ENCODE measurements at places on chromosomes 2 and 18.
A peak's percentile ranks its signal among the peaks of the same experiment; 100 is the strongest.

DNA sequence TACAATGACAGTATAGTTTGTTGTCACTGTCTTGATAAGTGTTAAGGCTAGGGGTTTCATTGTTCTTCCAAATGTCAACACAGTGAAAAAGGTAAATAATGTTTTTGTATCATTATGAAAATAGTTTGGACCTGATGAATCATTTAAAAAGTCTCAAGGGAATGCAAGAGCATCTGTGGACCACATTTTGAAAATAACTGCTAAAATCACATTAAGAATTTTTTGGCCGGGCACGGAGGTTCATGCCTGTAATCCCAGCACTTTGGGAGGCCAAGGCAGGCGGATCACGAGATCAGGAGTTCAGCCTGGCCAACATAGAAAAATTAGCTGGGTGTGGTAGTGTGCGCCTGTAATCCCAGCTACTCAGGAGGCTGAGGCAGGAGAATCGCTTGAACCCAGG lies 10.3 kb downstream of the SCN1A start:
- DNase-seq = no peak

- no peak for DNase-seq
Measured at GRCh38 chr18:64409511-64409910, 260.6 kb upstream of the LINC00305 start.

DNA sequence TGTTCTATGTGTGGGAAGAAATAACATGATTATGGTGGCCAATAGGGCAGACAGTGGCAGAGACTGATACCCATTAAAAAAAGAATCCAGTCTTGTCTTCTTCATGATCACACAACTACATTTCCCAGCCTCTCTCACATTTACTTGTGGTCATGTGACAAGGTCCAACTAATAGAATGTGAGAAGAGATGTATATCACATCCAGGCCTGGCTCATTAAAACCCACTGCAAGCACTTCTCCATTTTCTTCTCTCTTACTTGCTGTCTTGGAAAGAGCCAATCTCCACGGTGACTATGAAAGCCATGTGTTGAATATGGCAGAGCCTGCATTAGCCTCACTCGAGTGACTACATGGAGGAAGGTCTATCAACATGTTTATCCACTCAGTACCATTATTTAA lies 306.2 kb upstream of the ZEB2 start:
- DNase-seq = no peak

GRCh38 chr2:70984576-70985282 lies 6.3 kb downstream of the ANKRD53 start:
- DNase-seq = peak; percentile 84

DNA sequence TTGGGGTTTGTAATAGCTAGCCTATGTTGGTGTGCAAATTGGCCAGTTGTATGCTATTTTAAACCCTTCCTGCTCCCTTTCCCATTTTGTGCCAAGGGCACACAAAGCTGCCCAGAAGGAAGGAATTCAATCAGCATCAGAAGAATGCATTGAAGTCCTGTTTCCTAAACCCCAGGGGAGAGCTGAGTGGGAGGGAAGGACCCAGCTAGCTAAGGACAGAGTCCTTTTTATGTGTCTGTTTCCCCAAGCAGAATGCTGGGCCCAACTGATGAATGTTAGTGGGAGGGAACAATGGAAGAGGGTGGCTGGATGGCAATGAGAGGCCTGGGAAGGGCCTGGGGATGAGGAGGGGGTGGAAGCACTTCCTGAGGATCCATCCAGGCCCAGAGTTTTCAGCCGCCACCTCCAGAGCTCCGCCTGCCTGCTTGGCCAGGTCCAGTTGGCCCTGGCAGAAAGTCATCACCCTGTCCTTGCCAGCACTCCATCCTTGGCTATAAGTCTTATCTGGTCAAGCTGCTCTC lies 32.7 kb downstream of the MEX3C start:
- no peak for DNase-seq

DNA sequence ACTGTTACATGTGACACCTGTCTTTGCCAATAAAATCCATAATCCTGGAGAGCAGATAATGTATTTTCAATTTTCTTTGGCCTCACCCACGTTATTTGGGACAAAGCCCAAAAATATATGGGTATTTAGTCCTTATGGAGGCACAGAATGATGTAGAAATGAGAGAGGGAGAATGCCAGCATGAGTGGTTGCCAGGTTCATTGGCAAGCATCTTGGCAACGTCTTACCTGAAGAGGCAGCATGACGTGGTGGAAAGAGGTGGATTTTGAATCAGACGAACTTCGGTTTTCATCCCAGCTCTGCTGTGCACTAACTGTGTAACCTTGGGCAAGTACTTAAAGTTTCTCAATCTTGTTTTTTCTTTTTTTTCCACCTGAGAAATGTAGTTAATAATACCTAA lies 969.6 kb upstream of the PIK3C3 start:
- DNase-seq = no peak

- DNase-seq = no peak
Measured at GRCh38 chr18:40821596-40822243, 1133.3 kb upstream of the PIK3C3 start.

DNA sequence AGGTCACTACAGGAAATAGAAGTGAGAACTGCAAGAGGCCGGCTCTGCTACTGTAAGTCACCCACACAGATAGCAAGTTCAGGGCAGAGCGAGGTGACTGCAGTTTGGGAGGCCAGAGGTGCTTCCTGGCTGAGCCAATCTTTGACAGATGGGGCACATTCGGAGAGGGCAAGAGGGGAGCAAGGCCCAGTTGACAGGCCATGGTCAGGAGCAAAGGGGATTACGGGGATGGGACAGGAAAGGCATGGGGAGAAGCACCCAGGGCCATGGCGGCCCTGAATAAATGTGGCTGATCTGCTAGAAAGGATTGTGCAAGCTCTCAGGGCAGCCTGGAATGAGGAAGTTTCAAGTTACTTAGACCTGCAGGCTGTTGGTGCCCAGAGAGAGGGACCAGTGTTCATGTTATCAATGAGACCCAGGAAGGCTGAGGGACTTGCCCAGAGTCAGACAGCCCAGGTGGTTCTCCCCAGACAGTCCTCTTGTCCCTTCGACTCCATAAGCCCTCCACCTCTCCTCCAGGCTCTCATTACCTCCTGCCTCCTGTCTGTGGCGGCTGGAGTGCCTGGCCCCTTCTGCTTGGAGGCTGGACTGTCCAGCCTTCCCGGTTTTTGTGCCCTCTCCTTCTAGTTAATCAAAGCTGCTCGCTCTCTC lies 123.3 kb downstream of the CTIF start:
- no peak for DNase-seq

DNA sequence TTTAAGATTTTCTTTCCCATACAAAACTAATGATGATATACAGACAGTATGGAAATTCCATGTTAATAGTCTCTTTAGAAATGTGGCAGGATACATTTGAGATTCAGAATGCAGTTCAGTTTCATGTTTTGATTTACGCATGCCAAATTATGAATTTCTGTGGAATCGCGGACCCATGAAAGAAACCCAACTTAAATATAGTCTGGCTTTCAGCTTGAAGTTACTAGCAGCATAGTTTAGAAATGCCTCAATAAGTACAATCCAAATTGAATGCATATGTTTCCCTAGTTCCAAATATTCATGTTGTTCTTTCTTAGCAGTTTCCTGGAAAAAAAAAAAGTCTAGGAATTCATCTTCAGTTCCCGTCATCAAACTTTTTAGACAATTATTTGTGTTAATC lies 164.1 kb upstream of the RASGRP3 start:
- no peak for DNase-seq

DNA sequence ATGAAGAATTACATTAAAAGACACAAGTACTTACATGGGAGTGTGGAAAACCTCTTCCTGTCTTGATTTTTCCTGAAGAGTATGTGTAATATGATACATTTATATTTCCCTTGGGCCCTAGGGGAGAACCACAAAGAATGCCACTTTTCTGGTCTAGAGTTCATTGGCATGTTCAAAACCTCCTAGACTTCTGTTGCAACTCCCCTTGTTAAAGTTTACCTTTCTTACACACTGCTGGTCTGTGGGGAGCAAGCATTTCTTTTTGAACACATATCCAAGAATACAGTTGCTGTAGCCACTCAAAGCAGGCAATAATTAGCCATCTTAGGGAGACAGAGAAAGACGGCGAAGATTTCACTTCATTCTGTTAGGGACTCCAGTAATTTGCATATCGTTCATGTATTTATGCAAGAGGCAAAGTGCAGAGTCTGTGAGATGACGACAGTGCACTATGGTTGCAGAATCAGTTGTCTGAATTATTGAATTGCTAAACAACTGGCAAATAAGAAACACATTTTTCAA lies 103.5 kb downstream of the NOL4 start:
- DNase-seq = no peak

DNA sequence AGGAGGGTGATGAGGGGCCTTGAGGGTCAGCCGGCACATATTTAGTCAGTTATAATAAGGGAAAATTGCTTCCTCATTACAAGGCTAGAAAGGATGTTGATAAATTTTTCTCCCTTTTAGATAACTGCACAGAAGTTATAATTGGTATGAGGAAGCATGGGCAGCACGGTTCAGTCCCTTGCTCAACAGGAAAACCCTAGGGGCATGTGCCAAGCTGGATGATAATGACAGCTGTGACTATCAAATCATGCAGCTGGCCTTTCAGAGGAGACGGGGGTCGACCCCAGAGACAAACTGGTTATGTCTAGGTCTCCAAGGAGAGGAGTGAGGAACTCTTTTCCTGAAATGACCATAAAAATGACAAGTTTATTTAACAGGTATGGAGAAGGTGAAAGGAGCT lies 448.1 kb upstream of the VRK2 start:
- no peak for DNase-seq

DNA sequence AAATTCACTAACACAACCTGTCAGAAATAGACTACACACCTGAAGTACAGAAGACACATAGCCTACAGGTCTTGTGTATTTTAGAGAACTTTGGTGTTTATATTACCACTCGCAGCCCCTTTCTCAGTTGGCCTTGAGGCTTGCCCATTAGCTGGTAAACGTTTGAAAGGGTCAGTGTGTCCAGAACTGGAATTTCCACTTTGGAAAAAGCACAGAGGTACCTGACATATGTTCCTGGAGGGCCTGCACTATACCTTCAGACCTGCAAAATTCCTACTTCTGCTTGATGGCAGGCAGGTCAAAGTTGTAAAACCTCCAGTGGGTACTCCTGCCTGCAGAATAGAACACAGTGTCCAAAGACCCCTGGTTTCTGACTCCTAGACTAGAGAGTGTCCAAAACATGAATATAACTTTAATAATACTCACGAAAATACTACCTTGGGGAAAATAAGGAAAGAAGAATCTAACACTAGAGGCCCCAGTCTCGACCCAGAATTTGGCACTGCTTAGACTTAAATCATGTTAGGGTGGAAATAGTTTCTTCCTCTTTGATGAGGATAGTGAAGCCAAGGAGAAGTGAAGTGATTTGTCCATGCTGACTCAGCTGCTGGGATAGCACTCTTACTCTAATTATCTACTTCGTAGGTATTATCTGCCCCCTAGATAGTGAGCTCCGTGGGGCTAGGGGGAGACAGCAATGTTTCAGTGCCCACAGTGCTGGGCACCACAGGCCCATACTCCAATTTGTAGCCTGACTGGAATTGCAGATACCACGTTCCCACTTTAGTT lies 2.8 kb downstream of the KCTD1 start:
- no peak for DNase-seq

DNA sequence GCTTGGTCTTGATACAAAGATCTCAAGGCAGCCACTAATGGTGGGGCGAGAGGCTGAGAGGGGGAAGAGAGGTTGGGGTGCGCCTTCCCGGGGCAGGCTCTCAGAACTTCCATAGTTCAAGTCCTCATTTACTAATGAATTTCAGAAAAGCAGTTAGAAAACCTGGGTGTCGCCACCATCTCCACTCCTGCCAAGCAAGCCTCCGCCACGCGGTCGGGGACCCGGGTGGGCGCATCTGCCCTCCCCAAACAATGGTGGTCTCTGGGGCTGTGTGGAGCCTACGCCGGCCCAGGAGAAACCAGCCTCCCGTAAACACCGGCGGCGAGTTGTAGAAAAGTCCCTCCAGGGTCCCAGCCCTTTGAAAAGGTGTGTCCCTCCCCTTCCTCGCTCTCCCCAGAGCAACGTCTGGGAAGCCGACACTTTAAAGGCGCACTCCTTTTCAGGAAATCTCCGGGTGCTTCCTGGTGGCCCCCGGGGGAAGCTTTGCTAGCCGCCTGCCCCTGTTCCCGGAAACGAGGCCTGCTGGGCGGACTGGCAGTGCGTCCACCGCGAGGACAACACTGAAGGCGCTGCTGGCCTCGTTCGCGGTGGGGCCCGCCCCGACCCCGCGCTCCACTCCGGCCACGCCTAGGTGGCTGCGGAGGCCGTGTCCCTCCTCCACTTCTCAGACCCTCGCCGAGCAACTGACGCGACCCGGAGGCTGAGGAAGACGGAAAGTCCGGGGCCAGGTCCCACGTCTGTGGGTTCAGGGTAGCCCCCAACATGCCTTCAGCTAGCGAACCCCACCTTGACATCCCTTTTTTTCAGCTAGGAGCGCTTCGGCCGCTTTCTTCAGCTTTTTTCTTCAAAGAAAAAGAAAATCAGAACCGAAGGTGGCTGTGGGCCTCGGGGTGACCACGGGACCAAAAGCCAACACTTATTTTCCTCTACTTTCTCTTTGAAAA lies 16.8 kb downstream of the EVX2 start:
- DNase-seq = no peak

GRCh38 chr18:49834258-49834657 lies 20.9 kb upstream of the ACAA2 start:
- DNase-seq = no peak

DNA sequence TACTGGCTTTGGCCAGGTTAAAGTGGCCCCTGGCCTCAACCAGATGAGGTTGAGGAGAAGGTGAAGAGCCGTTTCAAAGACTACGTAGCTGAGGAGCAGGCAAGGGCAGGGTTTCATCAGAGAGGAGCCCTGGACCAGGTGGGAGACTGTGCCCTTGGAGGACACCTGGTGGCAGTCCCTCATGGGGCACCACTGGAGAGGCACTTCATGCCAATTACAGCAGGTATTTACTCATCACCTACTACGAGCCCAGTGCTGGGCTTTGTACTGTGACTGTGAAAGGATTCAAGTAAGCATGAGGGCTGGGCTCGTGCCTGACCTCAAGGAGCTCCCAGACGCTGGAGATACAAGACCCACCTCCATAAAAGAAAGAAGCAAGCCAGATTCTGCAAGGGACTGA lies 37.6 kb downstream of the SMAD7 start:
- DNase-seq = peak; percentile 45

GRCh38 chr18:63564561-63564960 lies 22.4 kb downstream of the SERPINB12 start:
- DNase-seq = no peak
